ENCODE measurements at places on chromosomes 6 and 20. TPM values are rescaled to one million over a fixed set of nuclear protein-coding genes. Genes with fewer than 3 reads are reported as not detected.

Gene TMC2
- total RNA-seq, result not detected

Gene TCP1
- total RNA-seq, result 340 TPM

Gene EYA4
- not detected for total RNA-seq

Gene FERMT1
- 0.95 TPM for total RNA-seq

All from Panc1 (cell line).